Fibroblast of pulmonary artery (primary cell): ENCODE measurements at places on chromosomes 13 and 19.

DNA sequence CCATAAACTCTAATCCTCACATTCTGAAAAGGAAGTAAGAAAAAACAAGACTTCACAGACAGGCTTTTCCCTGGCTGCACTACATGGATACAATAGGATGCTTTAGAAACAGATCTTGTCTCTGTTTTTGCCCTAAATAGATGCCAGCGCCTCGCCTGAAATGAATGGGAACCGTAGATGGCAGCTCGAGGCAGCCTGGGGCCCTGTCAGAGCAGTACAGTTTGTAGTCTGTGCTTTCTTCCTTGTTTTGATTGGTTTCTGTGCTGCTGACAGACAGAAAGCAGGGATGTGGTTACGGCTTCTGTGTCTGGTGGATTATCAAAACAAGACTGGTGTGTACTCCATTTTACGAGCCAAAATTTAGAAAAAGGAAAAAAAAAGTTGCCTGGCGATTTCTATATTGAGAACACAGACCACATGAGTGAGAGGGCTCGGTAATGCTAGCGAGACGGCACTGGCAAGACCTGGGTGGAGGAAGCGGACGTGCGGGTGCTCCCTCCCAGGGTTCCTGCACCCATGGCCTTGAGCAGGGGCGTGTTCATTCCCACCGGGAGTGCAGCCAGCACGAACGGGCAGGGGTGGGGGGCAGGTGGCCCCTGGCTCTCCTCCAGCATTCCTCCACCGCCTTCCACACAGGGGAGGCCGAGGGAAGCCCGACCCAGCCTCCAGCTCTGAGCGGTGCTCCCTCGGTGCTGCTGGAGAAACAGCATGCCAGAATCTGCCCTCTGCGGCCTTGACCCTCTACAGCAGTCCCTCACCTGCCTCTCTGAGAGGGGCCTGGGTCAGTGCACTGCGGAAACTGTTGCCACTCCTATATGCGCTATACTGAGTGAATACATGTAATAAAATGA, 37.6 kb upstream of the C1QTNF9 start:
- DNase-seq = peak; percentile 81

- DNase-seq = peak; percentile 55
These were observed 24.8 kb downstream of the UPF1 start for GRCh38 chr19:18856385-18857126.

- no peak for DNase-seq
These were observed 21.8 kb downstream of the PROSER1 start for GRCh38 chr13:39016087-39016486.

GRCh38 chr19:23971598-23971997, 56.9 kb downstream of the ZNF726 start:
- DNase-seq = no peak

DNA sequence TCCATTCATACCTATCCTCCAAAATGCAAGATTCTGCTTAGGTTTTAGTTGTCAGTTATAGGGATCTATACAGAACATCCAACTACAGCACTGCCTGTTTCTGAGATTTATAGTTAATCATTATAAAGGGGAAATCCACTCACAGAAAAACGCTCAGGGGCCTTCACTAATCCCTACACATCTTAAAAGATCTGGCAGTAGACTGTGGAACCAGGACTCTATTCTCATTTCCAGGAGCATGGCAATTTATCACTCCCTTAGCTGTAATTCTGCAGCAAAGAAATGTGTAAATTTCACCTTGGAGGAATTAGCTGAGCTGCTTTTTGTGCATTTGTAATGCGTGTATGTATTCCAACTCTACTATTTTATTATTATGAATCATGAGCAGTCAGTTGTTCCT, 1128.1 kb upstream of the PRR20A start:
- DNase-seq = no peak

GRCh38 chr13:20475927-20476691, 49.5 kb downstream of the CRYL1 start:
- no peak for DNase-seq

- DNase-seq = no peak
These were observed 6.1 kb downstream of the FIZ1 start for GRCh38 chr19:55593096-55593772.

DNA sequence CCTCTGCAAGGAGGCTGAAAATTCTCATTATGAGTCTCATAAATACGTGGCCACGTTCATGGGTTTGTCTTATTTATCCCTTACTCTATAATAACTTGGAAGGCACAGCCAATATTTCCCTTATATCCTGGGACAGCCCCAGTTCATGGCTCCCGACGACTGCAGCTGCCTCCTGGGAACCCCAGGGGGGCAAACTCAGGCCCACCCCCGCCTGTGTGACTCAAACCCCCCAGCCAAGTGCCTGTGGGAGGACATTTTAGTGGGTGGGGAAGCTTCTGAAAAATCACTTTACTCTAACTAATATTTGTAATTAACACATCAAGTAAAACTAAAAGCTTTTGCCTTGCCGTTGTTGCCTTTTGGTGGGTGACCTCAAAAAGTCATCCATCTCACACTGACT, 14.3 kb downstream of the RASA3 start:
- no peak for DNase-seq

DNA sequence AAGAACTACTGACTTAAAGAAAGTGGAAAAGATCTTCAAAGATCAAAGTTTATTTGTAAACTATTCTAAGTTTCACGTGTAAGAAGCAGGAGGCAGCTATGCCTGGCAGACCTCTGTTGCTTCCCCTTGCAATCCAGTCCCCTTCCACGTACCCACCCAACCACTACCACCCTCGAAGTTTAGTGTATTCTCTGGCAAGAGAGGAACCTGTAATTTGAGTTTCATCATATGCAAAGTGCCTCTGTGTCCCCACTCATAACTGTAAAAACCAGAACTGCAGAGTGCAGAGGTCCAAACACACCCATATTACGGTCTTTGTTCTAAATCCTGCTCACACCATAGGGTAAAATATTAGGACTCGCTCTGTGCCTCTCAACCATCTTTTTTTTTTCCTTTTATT, 75.8 kb upstream of the FRY start:
- no peak for DNase-seq

DNA sequence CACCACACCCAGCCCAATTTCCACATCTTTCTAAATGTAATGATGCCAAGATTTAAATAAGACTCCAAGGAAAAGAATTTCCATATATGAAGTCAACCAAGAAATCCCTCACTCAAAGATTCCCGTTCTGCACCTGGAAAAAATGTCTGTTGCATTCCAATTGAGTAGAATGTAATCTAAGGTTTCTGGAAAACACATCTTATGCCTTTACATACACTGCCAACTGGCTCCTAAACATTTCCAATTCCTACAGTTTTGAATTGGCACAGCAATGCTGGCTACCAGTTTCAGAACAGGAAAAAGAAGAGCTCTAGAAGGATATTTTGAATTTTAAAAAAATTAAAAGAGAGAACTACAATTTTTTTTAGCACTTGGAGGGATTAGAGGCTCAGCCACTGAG, 43.0 kb downstream of the COL4A2 start:
- no peak for DNase-seq

GRCh38 chr19:49997709-49998108, 27.5 kb downstream of the VRK3 start:
- DNase-seq = peak; percentile 23

GRCh38 chr13:112254061-112254818, 121.9 kb upstream of the SPACA7 start:
- no peak for DNase-seq

DNA sequence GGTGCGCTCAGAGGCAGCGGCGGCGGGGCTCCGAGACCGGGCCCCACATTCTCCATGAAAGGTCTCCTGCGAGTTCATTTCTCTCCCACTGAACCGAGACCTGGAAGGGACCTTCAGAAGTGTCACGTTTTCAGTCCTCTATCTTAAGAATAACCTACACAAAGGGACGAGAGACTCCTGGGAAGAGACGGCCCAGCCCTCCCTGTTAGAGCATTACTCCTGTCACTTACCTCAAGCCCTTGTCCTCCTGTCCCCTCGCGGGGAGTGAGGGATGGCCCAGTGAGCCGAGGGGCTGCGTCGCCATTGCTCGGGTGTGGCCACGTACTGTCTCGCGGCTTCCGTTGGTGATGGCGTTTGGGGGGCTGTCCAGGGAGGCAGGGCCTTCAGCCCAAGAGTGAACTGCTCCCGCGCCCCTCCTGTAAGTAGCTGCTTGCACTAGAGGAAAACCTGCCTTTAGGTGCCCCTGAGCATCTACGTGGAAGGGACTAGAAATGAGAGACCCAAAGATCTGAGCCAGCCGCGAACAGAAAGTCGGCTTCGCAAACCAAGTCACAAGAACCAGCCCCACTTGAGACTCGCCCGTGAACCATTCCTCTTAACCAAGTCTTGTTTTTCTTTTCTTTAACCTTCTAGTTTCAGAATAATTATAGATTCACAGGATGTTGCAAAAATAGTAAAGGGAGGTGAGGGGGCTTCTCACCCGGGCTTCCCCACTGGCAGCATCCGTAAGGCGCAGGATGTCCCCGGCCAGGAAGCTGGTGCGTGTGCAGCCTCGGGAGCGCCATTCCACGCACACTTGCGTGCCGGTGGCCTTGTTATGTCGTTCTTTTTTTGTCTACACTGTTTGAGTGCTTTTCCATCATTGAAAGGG, 21.1 kb upstream of the NDUFS7 start:
- no peak for DNase-seq

GRCh38 chr13:91368101-91368500, 20.6 kb downstream of the MIR17HG start:
- DNase-seq = no peak

DNA sequence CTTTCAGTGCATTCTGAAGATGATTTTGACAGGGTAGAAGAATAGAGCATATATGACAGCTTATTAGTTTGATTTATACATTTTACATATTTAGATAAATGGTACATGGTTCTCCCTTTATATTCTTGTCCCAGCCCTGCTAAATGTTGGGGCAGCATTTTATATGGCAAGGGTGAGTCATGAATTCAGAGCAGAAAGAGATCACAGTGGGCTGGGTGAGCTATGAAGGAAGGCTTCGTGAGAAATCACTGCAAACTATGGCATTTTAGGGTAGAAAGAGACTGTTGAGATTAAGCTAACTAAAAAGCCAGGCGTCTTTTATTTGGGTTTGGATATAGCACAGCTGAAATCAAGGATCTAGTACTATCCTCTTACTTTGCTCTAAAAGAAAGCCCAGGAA, 23.9 kb upstream of the METTL21C start:
- DNase-seq = no peak

DNA sequence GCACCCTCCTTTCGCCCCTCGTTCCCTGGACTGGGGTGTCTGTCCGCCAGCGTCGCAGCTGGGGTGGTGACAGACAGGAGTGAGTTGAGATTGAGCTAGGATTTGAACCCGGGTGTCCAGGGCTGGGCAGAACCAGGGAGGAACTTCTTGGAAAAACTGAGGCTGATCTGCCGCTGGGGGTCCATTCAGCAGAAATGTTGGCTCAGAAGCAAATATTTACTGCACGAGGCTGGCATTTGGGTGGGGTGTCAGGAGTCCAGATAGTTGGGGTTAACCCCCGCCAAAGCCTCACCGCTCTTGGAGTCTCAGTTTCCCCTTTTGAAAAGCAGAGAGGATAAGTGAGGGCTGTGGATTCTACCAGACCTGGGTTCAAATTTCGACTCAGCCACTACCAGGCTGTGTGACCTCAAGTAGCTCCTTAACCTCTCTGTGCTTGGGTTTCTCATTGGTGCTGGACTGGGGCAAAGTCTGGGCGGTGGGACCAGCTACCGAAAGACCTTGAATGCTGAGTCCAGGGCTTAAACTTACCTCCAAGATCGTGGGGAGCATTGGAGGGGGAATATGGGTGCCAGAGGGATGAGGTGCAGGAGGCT, 20.9 kb downstream of the MAST3 start:
- no peak for DNase-seq

GRCh38 chr13:79602936-79603335, 122.0 kb downstream of the NDFIP2 start:
- DNase-seq = no peak

- DNase-seq = no peak
These were observed 712 bp upstream of the RINL start for GRCh38 chr19:38878575-38879399.

DNA sequence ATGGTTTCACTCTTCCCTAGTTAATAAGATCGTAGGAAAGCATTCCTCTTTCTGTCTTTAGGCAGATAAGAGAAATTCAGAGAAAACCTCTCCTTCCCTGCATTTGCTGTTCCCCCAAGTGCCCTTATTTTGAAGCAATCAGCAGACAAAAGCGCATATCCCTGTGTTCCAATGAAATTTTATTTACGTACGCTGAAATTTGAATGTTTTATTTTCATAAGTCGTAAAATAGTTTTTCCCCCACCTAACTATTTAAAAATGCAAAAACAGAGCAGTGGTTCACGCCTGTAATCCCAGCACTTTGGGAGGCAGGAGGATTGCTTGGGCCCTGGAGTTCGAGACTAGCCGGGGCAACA, 17.2 kb upstream of the MRI1 start:
- DNase-seq = no peak

GRCh38 chr19:45184115-45184514, 5.5 kb downstream of the BLOC1S3 start:
- no peak for DNase-seq

- no peak for DNase-seq
These were observed 17.3 kb downstream of the ZFR2 start for GRCh38 chr19:3851254-3852176.

DNA sequence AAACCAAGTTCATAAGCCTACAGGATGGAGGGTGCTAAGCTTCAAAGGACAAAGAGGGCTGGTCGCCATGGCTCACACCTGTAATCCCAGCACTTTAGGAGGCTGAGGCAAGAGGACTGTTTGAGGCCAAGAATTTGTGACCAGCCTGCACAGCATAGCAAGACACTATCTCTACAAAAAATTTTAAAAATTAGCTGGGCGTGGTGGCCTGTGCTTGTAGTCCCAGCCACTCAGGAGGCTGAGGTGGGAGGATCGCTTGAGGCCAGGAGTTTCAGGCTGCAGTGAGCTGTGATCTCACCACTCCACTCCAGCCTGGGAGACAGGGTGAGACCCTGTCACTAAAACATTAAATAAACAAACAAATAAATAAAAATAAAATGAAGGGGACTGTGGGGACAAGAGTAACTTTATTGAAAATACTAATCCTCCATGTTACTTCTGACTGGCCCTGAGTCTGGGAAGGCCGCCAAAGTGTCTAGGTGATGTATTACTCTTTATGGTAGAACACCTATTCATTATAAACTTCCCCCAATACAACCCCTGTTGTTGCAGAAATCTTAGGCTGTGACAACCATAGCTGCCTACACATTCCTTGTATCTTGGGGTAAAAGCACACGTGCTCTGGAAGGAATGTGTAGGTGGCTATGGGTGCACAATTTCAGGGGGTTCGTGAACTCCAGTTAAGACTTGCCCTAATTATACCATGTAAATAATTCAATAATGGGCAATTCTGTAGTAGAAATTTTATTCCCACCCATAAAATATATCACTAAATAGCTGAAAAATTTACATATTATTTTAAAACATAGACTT, 14.6 kb upstream of the URAD start:
- DNase-seq = no peak

DNA sequence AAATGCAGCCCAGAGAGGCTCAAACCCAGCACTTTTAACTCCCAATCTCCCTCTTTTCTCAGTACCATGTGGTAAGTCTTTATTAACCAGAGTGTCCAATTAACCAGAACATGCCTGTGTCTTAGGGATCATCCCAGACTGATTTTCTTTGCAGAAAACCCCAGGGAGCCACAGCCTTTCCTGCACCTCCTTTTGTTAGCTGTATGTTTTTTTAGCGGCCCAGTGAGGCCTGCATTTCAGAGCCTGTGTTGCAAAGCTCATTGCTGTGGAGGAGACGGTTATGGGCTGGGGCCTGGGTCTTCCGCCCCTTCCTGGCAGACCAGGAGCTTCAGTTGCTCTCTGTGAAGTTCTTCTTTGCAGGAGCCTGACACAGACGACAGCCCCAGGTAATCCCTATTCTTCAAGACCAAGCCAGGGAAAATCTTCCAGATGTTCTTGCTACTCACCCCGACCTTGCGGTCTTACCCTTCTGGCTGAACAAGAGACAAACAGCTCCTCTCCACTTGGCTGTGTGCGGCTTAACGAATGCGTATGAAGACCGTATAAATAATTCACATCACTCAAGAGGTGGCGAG, 70.7 kb upstream of the TSHZ3 start:
- no peak for DNase-seq
